Chondrocyte (in vitro differentiated cells): ENCODE measurements at places on chromosomes 11 and 22. TPM values are rescaled to one million over a fixed set of nuclear protein-coding genes. Genes with fewer than 3 reads are reported as not detected.

DNA sequence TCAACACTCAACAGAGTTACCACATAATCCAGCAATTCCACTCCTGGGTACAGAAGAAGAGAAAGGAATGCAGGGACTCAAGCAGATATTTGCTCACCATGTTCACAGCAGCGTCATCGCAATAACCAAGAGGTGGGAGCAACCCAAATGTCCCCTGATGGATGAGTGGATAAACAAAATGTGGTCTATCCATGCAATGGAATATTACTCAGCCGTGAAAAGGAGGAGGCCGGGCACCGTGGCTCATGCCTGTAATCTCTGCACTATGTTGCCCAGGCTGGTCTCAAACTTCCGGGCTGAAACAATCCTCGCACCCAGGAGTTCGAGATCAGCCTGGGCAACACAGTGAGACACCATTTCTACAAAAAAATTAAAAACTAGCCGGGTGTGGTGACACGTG lies 131.7 kb downstream of the CTTN start:
- peak; percentile 28 for DNase-seq
- no peaks in the 10 kb centered on the region for H3K36me3 ChIP-seq
- H3K4me1 ChIP-seq = no peaks in the 10 kb centered on the region
- H3K27me3 ChIP-seq = peaks cover 2% of the 10 kb centered on the region
- H3K27ac ChIP-seq = no peak overlapping the region
- H3K4me3 ChIP-seq = no peak overlapping the region

DNA sequence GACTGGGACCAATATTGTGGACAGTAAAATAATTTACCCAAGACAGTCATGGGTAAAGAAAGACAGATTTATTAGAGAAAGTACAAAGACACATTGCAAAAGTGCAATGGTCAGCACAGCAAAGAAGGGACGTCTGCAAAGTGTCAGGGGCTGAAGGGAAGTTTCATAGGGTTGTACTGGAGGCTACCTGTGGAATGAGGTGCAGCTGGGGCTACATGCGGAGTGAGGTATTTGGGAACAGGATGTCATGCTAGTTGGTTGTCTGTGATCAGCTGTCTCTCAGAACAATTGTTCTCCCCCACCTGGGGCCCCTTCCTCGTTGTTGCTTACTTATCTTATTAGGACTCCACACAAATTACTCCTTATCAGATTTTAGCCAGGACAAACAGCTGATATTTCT lies 11.4 kb upstream of the APOL3 start:
- no peaks in the 10 kb centered on the region for H3K4me1 ChIP-seq
- no peak overlapping the region for H3K4me3 ChIP-seq
- no peaks in the 10 kb centered on the region for H3K27me3 ChIP-seq
- DNase-seq = no peak
- H3K36me3 ChIP-seq = no peaks in the 10 kb centered on the region

GRCh38 chr11:119107538-119108145 lies 498 bp downstream of the C2CD2L start:
- peak; percentile 93 for DNase-seq
- peak overlapping the region; percentile 80 for H3K4me3 ChIP-seq
- peak overlapping the region; percentile 41 for H3K27ac ChIP-seq
- H3K27me3 ChIP-seq = no peaks in the 10 kb centered on the region
- peaks cover 6% of the 10 kb centered on the region for H3K36me3 ChIP-seq
- peaks cover 38% of the 10 kb centered on the region for H3K4me1 ChIP-seq

DNA sequence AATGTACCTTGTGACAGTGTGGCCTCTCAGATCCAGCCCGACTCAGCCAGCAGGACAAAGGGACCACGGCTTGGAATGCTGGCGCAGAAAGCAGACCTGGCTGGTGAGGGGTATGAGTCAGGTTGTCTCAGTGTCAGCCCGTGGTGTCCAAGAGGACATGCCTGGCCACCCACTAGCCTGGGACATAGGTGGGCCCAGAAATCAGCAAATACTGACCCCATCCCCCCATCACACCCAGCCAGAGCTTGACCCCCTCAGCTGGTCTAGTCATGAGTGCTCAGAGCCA lies 4.5 kb downstream of the BANF1 start:
- H3K4me1 ChIP-seq = peaks cover 24% of the 10 kb centered on the region
- H3K4me3 ChIP-seq = no peak overlapping the region
- DNase-seq = no peak
- H3K36me3 ChIP-seq = peaks cover 4% of the 10 kb centered on the region
- H3K27ac ChIP-seq = no peak overlapping the region
- no peaks in the 10 kb centered on the region for H3K27me3 ChIP-seq

The NAALADL1 gene
- not detected in 3 replicates for total RNA-seq

The TECTA gene
- total RNA-seq = 0.41 to 1.2 TPM (median 0.75 TPM) in 3 replicates

The SHANK3 gene
- 3.9 to 7.5 TPM (median 7.0 TPM) in 3 replicates for total RNA-seq
